ENCODE measurements at places on chromosomes 11 and 22.

DNA sequence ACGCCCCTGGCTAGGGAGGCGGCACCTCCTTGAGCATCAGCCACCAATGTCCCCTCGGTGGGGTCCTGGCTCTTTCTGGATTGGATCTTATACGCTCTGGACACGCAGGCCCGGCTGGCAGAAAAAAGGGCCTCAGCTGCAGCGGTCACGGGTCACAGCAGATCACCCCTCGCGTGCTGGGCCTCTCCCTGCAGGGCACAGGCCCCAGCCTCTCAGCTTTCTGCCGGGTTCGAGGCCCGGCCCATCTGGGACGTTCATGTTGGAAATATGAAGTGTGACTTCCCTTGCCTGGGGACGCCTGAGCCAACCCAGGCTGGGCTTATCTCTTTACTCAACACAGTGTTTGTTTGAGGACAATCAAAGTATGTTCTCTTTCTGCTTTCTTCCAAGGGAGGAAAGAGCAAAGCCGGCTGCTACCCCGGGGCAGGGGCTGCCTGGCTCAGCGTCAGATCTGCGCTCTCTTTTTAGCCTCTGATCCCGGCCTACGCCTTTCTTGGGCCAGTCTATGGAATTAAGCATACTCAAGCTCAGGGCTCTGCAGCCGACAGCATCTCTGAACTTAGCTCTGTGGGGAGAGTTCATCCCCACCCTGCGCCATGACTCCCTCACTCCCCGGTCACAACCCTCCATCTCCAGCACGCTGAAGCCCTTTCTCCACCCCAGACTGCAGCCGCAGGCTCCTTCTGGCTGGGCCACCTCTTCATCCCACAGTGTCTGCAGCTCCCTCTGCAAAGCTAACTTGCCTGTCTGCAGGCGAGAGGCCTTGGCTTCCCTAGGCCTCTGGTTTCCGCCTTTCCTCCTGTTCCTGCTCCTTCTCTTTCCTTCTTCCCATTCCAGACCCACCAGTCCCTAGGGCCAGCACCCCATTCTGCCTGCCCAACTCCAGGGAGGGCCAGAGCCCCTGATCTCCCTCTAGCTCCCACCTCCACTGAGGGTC lies 38.8 kb downstream of the ADAMTS15 start:
- no peak for DNase-seq

- DNase-seq: no peak
Measured at GRCh38 chr22:21971858-21972275, 10.7 kb downstream of the TOP3B start.

DNA sequence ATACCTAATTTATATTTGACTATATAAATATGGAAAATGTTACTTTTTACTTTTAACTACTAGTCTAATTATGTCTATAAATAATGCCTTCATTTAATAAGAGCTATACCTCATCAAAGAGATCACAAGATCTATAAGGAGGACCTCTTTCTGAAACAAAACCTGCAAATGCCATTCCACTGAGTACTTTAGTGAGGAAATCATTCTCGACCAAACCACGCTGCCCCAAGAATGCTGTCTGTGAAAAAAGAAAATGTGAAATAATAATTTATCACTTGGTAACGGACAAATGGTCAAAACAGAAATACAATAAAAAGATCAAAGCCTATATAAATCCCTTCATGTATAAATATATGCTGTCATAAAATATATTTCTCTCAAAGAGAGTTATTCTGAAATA lies 301.7 kb downstream of the SBF2 start:
- DNase-seq: no peak

DNA sequence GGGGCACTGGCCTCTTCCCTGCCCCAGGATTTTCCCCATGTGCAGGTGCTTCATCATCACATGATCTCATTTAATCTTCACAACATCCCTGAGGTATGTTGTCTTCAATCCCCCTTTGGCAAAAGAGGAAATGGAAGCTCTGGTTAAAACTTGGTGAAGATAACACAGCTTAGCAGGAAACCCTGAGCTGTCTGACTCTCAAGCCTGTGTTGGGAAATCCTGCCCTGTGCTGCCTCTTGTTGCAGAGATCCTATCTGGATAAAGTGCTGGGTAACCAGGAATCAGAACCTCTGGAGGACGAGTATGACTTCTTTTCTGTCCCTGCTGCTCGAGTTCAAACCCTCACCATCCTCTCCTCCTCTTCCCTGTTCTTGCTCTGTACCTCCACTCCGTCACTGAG lies 13.1 kb upstream of the E2F8 start:
- DNase-seq: no peak

DNA sequence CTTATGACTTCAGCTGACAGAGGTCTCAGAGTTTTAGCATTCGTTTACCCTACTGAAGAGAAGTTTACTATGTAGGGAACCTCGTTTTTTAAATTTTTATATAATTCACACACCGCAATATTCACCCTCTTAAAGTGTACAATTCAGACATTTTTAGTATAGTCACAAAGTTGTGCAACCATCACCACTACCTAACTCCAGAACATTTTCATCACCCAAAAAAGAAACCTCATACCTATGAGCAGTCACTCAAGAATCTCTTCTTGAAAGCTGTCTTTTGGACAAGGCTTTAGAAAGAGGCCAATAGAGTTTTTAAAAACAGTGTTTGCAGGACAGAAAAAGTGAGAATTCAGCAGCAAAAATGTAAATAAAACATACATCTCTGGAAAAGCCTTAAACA lies 39.5 kb upstream of the CLNS1A start:
- DNase-seq: no peak

DNA sequence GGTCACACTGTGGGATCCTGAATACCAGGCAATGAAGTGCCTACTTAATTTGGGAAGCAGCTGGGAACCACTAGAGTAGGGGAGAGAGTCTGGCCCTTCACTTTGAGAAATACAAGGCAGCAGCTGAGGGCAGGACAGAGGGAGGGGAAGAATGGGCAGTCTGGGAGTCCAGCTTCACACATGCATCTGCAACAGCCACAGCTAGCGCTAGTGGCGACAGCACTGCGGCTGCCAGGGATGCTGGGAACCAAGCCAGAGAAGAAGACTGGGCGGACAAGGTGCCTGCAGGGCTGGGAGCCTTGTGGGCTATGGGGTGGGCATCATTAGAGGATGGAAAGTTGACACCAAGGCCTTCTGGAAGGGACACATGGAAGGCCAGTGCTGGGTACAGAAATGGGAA lies 15.8 kb downstream of the SCUBE2 start:
- DNase-seq: no peak

Measured in mucosa of gallbladder (tissue), 1 donor.